Adrenal gland (tissue), 19 donors: ENCODE measurements at places on chromosomes 12 and 14.
A peak's percentile ranks its signal among the peaks of the same experiment; 100 is the strongest.

DNA sequence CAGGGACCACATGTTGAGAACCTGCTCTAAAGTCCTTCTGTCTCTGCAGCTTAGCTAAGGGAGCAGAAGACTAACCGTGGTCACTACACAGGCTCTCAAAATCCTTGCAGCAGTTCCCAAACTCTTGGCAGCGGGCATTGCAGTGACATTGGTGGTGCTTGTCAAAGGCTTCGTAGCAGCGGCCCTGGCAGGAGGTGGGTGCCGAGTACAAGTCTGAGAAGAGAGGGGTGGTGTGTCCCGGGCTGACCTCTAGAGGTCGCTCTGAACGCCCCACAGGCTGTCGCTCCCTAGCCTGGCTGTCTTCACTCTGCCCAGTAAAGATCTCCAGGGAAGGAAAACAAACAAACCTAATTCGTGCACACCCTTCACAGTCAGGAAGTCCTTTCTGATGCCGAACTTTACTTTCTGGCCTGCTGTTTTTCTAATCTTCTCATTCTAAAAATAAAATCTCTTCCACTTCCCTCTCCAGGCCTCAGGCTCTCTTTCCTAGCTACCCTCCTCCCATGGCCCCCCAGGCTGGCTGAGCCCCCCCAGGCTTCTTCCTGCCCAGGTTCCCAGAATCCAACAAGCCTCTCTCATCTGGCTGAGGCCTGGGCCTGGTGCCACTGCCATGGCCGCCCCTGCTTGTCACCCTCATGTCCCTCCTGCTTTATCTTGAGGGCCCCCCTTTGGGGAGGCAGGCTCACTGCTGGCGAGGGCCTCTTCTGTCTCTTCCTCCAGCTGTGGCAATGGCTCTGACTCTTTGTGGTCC is 7.7 kb downstream of the ENDOU start:
- DNase-seq = peak; percentile 92

GRCh38 chr12:19030603-19031002 is 98.9 kb upstream of the PLEKHA5 start:
- no peak for DNase-seq

DNA sequence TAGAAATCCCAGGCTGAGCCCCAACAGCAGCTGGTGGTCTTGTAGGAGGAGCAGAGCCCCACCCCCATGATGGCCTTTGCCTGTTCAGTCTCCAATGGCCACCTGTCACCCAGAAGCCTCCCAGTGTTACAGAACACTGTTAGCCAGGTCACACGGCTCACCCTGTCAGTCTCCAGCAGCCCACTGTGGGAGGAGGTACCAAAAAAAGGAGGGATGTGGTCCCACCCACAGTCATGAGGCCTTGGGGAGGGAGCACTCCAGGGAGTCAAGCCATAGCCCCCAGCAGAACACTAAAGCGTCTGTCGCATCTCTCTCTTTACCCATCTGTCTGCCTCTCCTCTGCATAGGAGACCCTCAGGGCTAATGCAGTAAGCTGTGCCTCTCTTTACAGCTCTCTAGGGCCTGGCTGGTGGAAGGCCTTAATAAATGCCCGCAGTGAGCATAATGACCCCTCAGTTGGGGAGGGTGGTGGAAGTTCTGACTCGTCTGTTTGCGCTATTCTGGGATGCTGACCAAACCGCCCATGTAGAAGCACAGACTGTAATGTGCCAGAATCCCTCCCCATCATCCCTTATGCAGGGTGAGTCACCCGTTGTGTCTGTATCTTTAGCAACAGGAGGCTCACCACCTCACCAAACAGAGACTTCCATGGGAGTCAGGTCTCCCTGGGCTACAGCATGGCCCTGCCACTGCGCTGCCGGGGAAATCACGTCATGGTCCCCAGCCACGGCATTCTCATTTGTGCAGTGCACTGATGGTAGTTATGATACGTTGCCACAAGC is 14.6 kb downstream of the C14orf132 start:
- DNase-seq = no peak

GRCh38 chr14:97655169-97655948 is 858.2 kb downstream of the VRK1 start:
- no peak for DNase-seq

DNA sequence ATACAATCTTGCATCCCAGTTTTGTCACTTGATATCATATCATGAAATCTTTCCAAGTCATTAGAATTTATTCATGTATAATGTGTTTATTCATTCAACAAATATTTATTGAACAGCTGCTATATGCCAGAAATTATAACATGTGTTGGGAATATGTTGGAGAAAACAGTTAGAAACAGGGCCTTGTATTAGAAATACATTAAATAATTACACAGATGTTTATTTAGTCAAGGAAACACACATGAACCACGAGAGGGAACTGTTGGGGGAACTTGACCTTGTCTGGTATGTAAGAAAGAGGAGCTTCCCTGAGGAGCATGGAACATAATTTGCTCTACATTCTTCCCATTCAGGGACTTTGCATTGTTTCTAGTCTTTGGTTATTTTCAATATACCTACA is 191.7 kb upstream of the FRMD6 start:
- no peak for DNase-seq

DNA sequence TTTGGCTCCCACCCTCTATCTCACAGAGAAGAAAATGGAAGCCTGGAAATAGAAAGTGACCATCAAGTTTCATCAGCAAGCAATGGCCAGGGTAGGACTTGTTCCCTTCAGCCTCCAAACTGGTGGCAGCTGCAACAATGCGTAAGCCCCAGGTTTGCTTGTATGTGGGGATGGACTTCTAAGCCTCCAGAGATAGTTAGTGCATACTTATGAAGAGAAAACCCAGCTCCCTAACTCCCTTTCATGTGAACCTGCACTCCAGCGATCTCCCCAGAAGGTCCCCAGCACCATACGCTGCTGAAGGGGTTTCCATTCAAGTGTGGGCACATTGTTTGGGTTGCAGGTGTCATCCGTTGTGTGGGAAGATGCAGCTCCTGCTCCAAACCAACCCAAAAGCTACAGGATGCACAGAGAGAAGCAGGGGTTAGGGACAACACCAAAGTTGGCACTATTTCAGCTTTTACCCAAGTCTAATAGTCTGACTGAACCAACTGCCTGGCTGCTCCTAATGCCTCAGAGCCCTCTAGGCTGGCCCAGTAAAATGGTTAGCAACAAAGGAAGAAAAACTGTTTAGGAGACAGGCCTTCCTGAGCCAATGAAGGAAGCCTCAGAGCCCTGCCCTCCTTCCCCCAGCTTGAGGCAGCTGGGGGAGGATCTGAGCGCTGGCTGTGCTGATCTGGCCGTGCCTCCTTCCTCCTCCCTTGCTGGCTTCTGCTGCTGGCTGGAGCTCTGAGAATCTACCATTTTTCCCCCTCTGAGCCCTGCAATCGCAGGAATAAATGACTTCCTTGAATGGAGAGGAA is 12.3 kb downstream of the ZFP36L1 start:
- peak; percentile 78 for DNase-seq

DNA sequence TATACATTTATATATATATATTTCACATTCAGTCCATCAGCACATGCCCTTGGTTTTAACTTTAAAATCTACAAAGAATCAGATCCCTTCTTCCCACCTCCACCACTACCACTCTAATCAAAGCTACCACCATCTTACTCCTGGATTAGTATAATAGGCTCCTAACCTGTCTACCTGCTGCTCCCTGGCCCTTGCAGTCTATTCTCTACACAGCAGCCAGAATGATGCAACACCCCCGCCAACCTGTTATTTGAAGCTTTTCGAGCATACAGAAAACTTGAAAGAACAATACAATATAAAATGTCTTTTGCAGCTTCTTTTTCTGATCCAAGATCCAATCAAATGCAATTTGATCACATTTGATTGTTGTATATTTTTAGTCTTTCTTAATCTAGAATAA is 165.9 kb upstream of the HMGA2 start:
- DNase-seq = no peak

GRCh38 chr14:75373133-75373532 is 54.7 kb upstream of the JDP2 start:
- DNase-seq = no peak

DNA sequence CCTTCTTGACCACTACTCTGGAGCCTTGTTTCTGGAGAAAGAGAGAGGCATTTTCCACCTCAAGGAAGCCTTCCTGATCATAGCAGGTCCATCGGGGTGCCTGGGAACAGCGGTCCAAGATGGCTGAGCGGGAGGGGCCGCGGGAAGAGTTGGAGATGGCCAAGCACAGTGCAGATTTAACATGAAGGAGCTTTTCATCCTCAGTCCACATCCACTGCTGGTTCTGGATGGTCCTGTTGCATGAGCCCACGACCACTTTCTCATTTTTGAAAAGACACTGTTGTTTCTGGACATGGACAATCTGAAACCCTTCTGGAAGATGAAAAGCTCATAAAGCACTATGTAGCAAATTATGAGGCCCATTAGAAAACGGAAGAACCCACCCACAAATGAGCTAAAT is 1.5 kb downstream of the PTPRB start:
- no peak for DNase-seq

DNA sequence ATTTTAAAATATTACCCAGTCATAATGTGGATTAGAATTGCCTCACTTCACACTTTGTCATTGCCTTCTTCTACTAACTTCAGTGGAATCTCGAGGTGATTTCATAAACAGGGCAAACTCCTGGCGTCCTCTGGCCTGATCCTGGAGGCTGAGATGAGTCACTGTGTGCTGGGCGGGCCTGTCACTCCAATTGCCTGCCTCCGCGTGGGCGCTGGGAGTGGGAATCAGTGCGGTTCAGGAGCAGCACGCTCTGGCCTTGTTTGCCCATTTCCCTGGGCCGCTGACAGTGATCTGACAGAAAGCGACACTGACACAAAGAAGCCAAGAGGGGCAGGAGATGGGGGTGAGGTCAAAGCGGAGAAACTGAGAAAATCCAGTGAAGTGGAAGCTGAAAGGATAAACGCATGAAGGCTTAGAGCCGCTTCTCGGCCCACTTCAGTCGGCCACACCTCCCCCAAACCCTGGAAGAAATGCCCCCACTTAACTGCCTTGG is 29.7 kb downstream of the LGR5 start:
- DNase-seq = peak; percentile 71

- DNase-seq = no peak
Observed at GRCh38 chr14:85607651-85608081, 77.7 kb downstream of the FLRT2 start.
